GM12892 (cell line): ENCODE measurements at places on chromosomes 6 and 20.

DNA sequence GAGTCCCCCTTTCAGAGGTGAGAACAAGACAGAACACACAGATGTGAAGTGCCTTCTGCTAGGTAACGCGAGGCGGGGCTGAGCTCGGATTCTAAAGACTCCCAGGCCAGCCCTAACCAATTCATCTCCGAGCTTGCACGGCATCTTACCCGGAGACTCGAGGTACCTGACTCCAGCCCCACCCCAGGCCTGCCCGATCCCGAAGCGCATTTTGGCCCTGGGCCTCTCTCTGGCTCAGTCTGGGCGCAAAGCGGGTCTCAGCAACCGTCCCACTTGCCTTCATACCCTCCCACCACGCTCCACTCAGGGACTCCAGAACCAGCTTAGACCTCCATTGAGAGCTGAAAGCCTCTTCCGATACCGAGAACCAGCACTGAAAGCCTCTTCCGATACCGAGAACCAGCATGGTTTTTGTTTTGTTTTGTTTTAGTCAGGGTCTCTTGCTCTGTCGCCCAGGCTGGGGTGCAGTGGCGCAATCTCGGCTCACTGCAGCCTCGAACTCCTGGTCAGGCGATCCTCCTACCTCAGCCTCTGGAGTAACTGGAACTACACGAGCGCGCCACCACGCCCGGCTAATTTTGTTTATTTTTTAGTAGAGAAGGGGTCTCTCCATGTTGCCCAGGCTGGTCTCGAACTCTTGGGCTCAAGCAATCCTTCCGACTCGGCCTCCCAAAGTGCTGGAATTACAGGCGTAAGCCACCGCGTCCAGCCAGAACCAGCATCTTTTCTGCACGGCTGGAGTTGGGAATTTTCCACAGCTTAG, 557 bp upstream of the DYNLRB1 start:
- DNase-seq: peak; percentile 49

GRCh38 chr20:46930640-46931339, 36.1 kb downstream of the EYA2 start:
- DNase-seq: no peak

DNA sequence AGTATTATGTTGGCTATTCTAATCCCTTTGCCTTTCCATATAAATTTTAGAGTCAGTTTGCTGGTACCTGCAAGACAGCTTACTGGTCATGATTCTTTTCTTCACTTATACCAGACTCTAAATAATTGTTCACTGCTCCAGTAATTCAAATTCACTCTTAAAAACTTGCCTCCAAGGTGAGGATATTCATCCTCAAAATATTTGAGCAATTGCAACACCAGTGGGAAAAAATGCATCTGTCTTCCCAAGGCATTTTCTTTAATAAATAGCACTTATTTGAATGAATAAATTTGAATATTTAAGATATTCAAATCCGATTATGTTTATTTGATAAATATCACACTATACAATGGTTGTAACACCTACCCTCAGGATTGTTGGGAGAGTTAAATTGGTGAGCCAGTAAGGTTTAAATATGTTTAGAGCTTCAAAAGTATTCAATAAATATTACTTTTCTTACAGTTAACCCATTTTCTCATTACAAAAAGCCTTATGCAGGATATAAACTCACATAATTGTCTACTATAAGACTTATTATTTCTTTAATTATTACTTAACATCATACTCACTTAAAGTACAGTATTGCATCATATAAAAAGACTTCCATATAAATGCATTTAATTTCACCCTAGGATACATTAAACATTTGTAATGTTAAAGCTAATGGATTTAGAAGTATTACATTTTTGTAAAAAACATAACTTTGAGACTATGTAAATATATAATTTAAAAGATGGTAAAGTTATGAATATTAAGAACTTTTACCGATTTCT, 285.6 kb downstream of the SAMD5 start:
- no peak for DNase-seq

DNA sequence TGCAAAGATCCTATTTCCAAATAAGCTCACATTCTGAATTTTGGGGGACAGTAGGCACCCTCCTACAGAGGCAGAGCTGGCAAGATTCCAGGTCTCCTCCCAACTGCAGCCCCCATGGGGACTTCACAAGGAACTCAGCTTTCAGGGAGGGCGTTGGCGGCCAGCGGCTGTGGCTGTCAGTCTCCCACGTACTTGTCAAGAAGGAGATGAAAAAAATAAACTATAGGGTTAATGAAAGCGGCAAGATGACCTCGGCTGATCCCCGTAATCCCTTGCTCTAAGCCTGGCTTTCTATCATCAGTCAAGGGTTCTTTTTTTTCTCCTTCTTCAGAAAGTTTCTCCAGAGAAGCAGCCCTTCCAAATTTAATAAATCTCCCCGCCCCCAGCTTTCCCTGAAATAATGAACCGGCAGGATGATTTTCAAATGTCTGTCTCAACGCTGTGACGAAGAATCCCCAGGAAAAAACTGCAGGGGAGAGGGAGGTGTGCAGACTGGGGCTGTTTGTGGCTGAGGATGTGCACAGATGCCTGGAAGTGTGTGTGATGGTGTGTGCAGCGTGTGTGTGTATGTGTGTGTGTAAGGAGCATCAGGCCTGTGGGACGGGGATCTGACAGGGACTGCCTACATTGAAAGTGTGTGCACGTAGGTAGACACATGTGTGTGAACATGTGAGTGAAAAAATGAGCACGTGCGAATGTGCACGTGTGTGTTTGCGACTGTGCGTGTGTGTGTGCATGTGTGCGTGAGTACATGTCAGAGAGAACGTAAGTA, 78.7 kb downstream of the SLC2A10 start:
- no peak for DNase-seq

DNA sequence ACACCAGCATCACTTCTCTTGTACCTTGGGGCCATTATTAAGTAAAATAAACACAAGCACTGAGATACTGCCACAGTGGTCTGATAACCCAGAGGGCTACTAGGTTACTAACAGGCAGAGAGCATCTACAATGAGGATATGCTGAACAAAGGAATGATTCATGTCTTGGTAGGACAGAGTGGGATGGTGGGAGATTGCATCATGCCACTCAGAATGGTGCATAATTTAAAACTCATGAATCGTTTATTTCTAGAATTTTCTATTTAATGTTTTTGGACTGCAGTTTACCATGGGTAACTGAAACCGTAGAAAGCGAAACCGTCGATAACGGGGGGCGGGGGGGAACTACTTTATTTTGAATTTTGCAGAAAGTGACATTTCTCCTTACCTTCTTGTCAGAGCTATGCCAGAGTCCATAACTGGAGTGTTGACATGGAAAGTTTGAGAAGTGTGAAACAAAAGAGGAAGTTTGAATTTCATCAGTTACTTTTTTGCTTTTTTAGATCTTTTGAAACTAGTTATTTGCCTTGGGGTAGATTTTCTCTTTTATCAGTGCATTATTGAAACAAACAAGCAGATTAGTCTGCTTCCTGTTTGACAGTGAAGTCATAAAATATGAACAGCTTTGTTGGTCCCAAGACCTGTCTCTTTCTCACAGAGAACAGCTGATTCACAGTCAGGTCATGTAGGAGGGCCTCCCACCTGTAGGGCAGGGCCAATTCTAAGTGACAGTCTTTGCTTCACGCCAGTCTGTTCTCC, 124.9 kb downstream of the KLHL32 start:
- no peak for DNase-seq

DNA sequence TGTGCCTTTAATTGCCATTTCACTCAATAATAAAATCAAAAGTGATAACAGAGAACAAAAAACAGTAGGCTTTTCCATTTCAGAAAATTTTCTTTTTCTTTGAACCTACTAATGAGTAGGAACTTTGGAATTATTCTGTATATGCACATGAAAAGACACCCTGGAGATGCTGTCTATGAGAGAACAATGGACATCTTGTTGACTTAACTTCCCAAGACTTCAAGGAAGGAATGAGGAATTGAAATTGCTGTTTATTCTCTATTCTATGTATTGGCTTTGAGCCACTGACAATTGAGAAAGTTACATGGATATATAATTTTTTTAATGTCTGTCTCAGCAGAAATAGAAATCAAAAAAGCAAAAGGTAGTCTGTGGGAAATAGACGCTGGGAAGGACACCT, 98.6 kb upstream of the PCSK2 start:
- DNase-seq: no peak

DNA sequence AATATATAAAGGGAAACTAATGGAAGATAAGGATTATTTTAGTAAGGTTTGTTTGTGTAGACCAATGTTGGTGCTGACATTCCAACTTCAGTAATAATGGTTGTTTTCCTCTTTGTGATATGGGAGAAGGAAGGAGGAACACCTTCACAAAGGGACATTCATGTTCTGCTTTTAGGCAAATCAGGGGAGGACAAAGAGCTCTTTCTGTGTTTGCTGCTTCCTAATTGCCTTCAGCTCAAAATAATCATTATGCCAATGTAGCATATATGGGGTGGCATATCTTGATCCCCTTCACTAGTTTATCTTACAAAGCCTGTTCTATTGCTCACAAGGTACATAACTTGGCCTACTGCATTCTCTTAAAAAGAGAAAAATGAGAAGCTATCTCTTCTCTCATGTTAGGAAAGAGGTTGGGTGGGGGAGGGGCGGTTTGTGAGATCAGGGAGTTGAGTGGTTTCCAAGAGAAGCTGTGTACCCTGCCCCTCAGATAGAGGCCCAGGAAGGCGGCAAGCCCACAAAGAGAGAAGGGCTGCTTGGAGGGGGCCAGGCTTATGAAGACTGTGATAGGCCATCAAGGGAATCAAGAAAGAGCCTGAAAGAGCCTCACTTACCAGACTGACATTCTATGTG, 4.7 kb upstream of the ADGRG6 start:
- no peak for DNase-seq

DNA sequence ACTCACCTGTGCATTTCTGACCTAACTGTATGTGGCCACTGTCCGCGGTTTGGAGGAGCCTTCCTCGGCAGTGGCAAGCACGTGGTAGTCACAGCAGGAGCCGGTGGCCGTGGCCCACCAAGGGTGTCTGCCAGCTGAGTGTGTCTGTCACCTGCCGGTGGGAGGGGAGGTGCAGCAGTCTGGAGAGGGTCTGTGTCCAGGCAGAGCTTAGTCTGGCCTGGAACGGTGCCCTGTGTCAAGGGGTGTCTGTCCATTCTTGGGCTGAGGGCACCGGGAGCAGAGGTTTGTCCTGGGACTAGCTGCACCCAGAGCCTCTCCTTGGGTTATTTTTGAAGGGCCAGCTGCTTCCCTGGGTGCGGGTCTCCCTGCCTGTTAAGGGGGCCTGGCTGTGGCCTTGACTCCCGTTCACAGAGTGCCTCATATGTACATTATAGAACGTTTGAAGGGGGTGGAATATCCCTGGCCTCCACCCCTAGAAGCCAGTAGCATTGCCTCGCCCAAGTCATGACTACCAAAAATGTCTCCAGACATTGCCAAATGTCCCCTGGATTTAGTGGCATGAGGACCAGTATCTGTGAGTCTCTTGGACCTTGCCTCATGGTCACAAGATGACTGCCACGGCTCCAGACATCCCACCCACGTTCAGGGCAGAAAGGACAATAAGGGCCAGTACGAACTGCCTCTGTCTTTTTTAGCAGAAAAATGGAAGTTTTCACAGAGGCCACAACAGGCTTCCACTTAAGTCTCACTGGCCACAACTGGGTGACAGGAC, 5.2 kb downstream of the RBM38 start:
- DNase-seq: no peak

GRCh38 chr20:35823147-35823546, 51.3 kb downstream of the PHF20 start:
- DNase-seq: no peak

- DNase-seq: no peak
Measured at GRCh38 chr6:143742070-143742954, 64.5 kb downstream of the PHACTR2 start.

DNA sequence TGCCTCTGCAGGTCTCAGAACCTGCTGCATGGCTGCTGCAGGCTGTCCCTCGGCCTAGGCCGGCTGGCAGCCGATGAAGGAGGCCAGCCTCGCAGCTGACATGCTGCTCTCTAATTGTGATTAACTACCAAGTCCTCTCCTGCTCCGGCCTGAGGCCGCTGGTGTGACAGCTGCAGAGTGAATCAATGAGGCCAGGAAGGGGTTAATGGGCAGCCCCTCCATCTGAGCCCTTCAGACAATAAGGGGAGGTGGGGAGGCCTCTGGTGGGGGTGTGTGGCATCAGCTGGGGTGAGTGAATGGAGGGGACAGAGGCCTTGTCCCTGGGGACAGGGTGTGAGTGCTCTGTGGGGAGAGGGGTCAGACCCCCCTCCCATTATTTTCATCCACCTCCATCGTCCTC, 34.4 kb downstream of the SLC52A3 start:
- DNase-seq: no peak

DNA sequence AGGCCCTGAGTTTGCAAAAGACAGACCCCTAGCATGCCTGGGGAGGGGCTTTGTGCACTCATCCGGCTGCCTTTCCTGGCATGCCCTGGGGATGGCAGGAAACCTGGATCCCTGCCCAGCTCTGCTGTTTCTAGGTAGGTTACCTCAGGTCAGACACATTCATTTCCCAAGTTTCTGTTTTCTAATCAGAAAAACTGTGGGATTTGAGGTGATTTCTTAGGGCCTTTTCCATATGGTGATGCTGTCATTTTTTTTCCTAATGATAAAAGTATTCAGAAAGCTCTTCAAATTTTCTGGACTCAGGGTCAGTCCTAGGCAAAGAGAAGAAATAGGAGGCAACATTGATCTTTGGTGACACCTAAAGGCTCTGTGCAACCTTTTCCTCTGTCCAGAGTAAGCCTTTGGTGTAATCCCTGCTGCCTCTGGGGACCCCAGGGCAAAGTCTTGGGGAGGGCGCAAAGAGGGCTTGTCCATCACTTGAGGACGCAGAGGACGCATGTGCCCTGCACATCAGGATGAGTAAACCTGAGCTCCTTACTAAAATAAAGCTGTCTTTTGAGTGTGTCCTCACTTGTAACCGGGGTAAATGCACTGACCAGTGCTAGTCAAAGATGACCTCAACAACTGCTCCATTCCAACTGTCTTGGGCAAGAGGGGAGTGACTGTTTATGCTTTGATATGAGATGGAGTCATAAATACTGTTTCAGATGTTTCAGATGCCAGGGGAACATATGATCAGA, 13.5 kb upstream of the TRAM2 start:
- DNase-seq: no peak

GRCh38 chr20:59382157-59382725, 81.8 kb downstream of the EDN3 start:
- no peak for DNase-seq
